ENCODE measurements at places on chromosomes 3 and 15.

- DNase-seq: no peak
These were observed 121.2 kb downstream of the MEGF11 start for GRCh38 chr15:66132251-66132816.

GRCh38 chr3:151169262-151169947 is 33.6 kb downstream of the GPR171 start:
- peak; percentile 32 for DNase-seq

GRCh38 chr15:77138167-77138522 is 67.2 kb upstream of the TSPAN3 start:
- DNase-seq: peak; percentile 17

GRCh38 chr3:133675631-133676335 is 14.0 kb upstream of the TOPBP1 start:
- DNase-seq: no peak

GRCh38 chr15:31344823-31345605 is 18.4 kb downstream of the KLF13 start:
- no peak for DNase-seq

- DNase-seq: no peak
These were observed 11.9 kb upstream of the TM4SF4 start for GRCh38 chr3:149462581-149463011.

DNA sequence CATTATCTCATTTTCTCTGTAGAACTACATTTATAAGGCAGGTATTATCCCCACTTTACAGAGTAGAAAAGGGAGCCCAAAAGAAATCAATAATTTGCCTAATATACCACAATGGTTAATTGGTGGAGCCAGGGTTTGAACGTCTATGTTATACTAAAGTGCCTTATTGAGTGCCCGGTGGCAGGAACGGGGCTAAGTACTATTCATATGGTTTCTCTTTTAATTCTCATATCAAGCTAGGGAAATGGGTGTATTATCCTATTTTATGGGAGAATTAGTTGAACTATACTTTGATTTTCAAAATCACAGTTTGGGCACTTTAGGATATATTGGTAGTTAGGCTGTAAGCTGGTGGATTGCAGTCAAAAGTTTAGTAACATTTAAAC is 1.5 kb downstream of the CEP97 start:
- no peak for DNase-seq

DNA sequence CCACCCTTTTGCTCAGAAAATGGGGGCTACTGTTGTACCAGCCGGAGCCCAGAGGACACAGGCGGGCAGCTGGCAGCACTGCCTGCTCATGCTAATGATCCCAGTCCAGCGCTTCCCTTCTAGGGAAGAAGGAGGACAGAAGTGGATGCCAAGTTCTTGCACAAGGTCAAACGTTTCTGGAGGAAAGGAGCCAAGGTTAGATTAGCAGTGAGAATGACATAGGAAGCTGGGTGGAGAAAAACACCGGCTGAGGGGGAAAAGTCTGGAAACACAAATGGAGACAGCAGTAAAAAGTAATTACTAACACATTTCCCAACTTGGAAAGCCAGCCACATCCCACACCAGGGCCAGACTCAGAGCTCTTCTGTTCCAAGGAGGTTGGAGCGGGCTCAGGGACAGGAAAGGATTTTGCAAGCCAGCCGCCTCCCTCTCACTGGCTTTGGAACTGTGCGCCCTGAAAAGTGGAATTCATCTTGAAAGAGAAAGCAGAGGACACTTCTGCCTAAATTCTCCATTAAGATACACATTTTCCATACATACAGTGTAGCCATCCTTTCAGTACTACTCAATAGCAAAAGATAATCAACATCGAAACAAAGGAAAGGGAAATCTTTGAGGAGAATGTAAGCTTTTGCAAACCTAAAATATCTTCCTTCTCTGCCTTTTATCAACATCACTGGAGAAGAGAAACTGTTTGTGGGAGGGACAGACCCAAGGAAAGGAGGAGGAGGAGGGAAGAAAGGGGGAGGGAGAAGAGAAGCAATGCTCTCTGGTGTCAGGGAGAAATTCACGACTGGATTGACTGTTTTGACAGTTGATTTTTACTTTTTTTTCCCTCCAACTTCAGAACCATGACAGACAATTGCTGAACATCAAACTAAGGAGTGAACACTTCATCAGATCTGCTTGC is 133.6 kb downstream of the CD47 start:
- DNase-seq: peak; percentile 77

DNA sequence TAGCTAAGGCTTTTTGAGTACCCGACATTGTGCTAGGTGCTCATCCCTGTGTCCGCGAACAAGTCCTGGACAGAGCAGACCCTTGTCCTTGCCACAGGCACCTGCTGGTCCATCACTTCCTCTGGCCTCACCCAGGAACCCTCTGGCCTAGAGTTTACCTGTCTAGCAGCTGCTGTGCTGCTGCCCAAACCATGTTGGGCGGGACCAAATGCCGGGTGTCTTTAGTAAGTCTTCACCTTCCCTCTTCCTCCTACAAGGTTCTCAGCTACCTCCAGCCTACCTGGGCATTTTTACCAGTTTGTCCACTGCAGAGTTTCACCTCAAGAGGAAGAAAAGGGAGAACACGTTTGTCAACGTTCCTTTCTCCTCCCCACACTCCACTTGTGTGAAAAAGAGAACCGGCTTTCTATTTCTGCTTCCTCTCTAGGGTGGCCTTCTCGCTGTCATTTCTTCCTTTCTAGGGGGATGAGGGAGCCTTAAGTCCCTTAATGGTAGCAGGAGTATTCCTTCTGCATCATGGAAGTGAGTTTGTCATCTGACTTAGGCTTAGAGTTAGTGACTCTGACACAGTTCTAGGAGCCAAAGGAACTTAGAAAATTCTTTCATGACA is 80.4 kb upstream of the GCNT3 start:
- no peak for DNase-seq

GRCh38 chr3:139718415-139718814 is 40.6 kb upstream of the NMNAT3 start:
- peak; percentile 1 for DNase-seq

DNA sequence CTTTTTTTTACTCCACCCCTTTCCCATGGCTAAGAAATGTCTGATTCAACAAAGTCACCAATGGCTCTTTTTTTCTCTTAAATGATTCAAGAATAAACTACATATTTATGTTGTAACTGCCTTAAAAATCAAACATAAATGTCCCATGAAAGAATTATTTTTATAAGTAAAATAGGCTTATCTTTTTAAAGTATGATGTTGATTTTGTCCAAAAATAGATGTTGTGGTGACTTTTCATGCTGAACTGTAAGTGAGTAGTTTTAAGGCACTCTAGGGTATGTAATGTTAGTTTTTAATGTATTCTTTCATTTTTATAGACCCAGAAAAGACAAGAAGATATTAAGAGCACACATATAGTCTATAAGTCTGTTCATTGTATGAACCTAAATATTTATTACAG is 594.9 kb downstream of the NLGN1 start:
- DNase-seq: no peak

DNA sequence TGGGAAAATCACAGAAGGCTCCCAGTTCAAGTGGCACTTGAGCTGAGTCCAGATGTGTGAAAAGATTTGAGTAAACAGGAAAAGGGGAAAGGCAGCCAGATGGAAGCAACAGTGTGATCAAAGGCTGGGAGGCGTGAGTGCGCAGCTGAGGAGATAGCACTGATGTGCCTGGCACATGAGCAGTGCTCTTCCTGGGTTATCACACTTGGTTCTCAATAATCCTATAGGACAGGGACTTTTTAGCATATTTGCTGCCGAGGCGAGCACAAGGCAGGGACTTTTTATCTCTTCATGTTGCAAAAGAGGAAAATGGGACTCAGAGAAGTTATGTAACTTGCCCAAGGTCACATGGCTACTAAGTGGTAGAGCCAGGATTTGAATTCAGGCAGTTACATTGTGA is 39.6 kb downstream of the CORO2B start:
- DNase-seq: peak; percentile 58

- no peak for DNase-seq
These were observed 317.6 kb downstream of the TBL1XR1 start for GRCh38 chr3:176879710-176880109.

DNA sequence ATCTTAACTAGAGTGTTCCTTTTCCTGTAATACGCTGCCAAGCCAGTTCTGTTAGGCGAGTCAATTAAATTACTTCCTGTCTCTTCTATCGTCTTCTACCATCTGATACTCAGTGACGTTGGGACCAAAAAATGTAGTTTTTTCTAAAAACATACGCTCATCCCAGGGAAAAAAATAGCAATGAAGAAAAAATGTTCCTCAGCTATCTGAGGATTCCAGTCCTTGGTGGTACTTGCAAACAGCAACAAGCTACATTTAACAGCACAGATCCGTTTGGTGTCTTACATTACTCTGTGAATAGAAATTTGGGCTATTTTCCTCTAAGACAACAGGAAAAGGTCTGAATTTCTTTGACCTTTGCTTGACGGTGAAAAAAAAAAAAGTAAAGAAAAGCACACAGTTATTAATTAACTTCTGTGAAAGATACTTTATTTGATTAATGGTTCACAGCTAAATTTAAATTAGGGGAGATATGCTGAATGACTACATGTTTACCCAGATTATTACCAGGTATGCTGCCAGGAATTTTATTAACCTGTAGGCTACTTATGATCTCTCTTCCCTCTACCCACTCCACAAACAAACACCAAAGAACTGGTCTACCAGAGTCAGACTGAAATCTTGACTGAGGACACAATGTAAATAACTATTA is 254.4 kb upstream of the ZPLD1 start:
- DNase-seq: peak; percentile 97

DNA sequence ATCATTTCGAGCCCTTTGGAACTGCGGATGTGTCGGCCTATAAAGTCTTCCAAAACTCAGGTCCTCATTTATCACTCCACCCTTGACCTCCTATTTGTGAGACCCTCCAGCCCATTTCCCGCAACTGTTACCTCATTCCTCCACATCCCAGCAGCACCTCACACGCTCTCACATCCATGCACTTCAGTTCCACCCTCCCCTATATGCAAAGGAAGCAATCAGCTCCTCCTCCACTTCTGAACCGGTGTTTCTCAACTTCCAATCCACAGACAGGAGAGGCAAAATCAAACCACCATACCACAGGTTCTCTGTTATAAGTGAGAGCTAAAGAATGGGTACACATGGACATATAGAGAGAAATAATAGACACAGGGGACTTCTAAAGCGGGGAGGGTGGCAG is 36.7 kb upstream of the MECOM start:
- DNase-seq: no peak

GRCh38 chr3:65944252-65944651 is 94.5 kb downstream of the MAGI1 start:
- DNase-seq: no peak

DNA sequence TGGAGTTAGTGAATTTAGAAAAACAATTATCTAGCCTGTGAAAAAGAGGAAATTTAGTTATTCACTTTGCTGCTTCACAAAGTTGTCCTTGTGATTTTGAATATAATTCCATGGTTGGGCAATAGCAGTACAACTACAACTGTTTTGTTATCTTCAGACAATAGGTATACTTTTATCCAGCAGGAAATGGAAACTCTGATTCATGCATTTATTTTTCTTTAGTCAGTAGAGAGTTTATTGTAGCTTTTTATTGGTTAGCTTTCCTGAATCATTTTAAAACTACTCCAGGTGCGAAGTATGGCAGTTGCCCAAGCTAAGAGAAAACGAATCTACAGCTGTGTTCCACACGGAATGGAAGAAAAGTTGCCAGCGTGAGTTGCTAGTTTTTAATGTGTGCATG is 80.3 kb downstream of the TM4SF4 start:
- peak; percentile 84 for DNase-seq

DNA sequence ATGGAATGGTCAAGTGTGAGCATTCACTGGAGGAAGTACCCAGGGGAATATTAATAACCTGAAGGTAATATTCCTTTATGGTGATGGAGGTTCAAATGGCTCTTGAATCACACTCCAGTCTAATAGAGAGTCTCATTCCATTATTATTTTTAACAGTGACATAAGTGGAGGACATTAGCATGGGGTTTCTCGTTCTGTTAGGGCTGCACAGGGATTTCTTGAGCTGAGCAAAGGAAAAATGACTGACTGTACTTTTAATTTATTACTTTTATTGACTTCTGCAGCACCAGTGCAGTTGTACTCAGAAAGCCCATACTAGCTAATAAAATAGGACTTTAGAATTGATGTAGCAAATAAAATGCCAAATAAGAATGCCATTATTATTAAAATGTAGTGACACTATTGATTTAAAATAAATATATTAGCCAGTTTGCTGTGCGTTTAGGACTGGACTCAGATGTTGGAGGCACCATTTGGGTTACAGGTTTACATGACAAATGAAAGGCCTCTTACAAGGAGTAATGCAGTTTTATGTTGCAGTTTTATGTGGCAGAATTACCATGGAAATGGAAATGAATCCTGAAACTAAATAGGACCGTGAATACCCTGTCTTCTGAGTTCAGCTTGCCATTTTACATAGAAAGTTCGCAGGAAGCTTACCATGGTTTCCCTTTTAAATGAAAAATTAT is 705.1 kb upstream of the GRM7 start:
- no peak for DNase-seq

- DNase-seq: peak; percentile 62
These were observed 20.4 kb downstream of the TMEM43 start for GRCh38 chr3:14145236-14145635.

DNA sequence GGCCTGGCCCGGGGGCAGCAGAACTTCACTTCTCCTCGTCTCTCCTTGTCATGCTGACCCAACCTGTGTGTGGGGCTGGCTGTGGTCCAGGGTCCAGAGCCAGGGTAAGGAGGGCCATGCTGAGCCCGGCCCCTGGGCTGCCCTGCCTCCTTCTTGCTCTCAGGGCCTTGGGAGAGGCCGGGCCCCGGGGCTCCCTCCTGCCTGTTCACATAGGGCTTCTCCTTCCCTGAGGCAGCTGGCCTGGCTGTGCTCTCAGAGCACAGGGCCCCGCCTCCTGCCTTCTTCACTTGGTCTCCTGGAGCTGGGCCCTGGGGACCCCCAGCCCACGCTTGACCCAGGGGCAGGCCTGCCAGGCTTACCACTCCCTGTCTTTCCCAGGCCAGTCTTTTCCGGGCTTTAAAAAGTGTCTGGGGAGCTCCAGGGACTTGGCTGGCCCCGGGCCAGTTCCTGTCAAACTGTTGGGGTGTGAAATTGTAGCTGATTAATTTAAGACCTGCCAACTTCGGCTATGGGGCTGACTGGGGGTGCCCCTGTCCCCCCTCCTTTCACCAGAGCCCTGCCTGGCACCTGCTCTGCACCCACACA is 11.8 kb downstream of the PLXNA1 start:
- DNase-seq: no peak

DNA sequence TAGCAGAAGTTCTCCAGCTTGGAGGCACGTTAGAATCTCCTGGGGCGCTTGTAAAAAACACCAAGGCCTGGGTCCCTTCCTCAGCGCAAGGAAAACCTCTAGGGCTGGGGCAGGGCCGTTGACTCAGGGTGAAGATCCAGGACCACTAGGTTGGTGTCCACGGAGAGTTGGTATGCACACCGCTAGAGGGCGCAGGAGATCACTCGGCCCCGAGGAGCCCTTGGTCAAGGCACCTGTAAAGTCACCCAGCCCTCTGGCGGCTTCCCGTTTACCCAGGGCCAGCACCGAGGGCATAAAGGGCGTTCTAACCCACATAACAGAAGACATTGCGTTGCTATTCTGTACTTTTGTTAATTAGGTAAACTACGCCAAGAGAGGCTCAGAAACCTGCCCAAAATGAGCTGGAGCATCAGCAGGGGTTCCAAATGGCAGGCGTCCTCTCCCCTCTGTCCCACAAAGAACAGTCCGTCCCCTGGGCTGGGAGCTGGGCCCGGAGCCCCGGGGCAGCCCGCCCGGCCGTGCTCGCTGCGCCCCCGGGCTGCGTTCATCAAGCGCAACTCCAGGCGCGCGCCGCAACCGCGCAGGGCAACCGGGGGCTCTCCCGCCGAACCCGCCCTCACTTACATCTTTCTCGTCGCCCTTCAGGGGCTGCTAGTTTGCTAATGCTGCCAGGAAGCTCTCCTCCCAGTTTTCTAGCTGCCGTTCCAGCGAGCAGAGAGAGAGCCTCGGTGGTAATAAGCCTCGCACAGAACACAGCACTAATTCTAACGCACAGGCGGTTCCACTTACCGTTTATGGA is 332.1 kb downstream of the ARRDC4 start:
- no peak for DNase-seq

All from amniotic epithelial cell (primary cell).